HFFc6 (cell line): ENCODE measurements at places on chromosomes 6 and 20. TPM values are rescaled to one million over a fixed set of nuclear protein-coding genes. Genes with fewer than 3 reads are reported as not detected.

- H3K27ac ChIP-seq, result no peak overlapping the region
- no peak overlapping the region for H3K4me3 ChIP-seq
- peaks cover 27% of the 10 kb centered on the region for H3K27me3 ChIP-seq
- H3K4me1 ChIP-seq, result peaks cover 14% of the 10 kb centered on the region
Observed at GRCh38 chr20:17693444-17694001, 6.2 kb upstream of the BANF2 start.

GRCh38 chr6:133191323-133191722 is 49.8 kb upstream of the EYA4 start:
- no peak overlapping the region for H3K27ac ChIP-seq
- H3K36me3 ChIP-seq, result no peaks in the 10 kb centered on the region
- no peak for DNase-seq
- no peaks in the 10 kb centered on the region for H3K4me1 ChIP-seq
- no peaks in the 10 kb centered on the region for H3K27me3 ChIP-seq

- no peak overlapping the region for H3K27ac ChIP-seq
- H3K36me3 ChIP-seq, result no peaks in the 10 kb centered on the region
- DNase-seq, result no peak
- peaks cover 31% of the 10 kb centered on the region for H3K27me3 ChIP-seq
- H3K4me3 ChIP-seq, result no peak overlapping the region
Observed at GRCh38 chr20:23094213-23094896, 8.2 kb upstream of the CD93 start.

- no peak overlapping the region for H3K27ac ChIP-seq
- no peak for DNase-seq
- H3K36me3 ChIP-seq, result peaks cover 5% of the 10 kb centered on the region; the same call in 1 of the 2 replicates
- peaks cover 7% of the 10 kb centered on the region for H3K27me3 ChIP-seq
- no peak overlapping the region for H3K4me3 ChIP-seq
Observed at GRCh38 chr20:62087227-62087626, 21.5 kb upstream of the TAF4 start.

DNA sequence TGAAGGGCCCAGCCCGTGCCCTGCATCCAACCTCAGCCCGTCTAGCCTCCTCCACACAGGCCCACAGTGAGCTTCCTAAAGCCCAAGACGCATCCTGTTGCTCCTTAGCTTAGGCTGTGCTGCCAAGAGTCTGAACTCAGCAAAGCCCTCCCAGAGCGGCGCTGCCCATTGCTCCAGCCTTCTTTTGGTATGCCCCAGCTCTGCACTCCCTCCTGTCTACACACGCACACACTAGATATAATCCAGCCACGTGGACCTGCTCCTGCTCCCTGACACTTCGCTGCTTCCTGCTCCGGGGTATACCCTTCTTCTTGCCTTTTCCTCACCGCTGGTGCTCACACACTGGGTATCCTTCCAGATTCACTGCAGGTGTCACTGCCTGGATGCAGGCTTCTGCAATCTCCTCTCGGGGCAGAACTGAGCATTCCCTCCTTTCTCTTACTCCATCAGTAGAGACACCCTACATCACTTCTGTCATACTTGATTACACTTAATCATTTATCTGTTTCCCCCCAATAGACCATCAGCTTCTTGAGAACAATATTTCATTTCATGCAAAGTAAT is 23.8 kb downstream of the GABRR2 start:
- no peak overlapping the region for H3K27ac ChIP-seq
- H3K4me1 ChIP-seq, result no peaks in the 10 kb centered on the region
- H3K27me3 ChIP-seq, result peaks cover 18% of the 10 kb centered on the region
- DNase-seq, result no peak

DNA sequence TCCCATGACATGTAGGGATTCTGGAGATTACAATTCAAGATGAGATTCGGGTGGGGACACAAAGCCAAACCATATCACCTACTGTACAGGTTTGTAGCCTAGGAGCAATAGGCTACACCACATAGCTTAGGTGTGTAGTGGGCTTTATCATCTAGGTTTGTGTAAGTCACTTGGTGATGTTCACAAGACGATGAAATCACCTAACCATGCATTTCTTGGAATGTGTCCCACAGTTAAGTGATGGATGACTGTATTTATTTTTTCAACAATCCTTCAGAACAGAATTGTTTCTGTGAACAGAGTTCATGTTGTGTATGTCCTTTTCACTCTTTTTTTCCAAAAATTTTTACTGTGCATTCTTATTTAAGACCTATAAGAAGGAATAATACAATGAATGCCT is 76.1 kb downstream of the DTD1 start:
- no peaks in the 10 kb centered on the region for H3K36me3 ChIP-seq
- no peak overlapping the region for H3K27ac ChIP-seq

GRCh38 chr6:35192301-35192860 is 21.4 kb upstream of the SCUBE3 start:
- H3K27me3 ChIP-seq, result peaks cover 4% of the 10 kb centered on the region; the same call in 1 of the 2 replicates
- peaks cover 58% of the 10 kb centered on the region for H3K4me1 ChIP-seq
- H3K27ac ChIP-seq, result no peak overlapping the region
- no peaks in the 10 kb centered on the region for H3K36me3 ChIP-seq

DNA sequence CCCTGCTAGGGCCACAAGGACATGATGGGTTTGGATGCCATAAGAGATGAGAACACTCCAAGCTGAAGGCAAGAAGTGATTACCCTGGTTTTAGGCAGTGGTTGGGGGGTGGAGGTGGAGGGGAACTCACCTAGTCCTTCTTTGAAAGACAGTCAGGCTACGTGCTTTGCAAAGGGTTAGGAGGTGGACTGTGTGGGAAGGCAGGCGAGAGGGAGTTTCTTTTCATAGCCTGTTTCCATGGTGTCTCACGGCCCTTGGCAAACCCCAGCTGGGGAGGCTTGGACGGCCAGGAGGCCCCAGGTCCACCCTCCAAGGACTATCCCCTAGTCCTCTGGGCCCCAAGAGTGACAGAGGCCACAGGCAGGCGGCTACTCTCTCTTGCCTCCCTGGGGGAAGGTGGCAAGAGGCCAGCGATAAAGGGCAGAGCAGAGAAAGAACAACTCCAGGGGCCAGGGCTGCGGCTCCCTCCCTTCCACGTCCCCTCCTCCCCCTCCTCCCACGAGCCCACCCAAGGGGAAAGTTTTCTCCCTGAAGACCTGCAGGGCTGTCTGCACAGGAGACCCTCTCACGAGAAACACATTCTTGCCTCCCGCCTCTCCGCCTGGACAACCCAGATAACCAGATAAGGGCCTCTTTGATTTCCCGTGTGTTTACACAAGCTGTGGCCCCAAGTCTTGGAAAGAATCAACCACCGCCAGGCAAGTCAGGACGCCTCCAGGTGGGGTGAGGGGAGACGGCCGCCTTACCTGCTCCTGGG is 74.4 kb downstream of the NOL4L start:
- no peak overlapping the region for H3K4me3 ChIP-seq
- peaks cover 10% of the 10 kb centered on the region; the same call in 1 of the 2 replicates for H3K4me1 ChIP-seq

DNA sequence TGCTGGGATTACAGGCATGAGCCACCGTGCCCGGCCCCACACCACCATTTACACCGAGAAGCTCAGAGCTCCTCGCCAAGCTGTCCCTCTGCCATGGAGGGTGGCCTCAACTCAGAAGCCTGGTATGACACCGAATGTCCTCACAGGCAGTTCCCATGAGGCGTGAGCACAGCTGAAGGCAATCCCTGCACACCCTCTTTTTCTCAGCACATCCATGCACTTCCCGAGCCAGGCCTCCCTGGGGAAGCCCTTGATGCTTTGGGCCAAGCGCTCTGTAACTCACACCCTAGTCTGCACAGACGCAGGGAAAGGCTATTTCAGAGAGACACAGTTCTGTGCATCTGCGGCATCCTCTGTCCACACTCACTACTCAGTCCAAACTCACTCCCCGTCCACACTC is 18.4 kb downstream of the THBS2 start:
- H3K4me1 ChIP-seq, result peaks cover 2% of the 10 kb centered on the region
- DNase-seq, result no peak
- H3K27ac ChIP-seq, result peak overlapping the region; percentile 48; the same call in 1 of the 2 replicates
- H3K36me3 ChIP-seq, result peaks cover 64% of the 10 kb centered on the region
- no peak overlapping the region for H3K4me3 ChIP-seq

DNA sequence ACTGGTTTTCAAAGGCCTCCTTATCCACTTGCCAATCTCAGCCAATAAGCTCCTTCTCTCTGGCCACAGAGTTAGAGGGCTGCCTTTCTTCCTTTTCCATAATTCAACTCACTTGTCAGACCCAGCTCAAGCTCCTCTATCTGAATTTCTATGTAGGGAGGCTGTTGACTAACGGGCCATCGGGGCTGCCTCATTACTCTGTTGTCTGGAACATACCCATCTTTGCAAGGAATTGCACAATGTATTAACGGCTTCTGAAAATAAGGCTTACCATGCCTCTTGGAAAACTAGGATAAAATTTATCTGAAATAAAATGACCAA is 28.5 kb upstream of the KIF6 start:
- H3K36me3 ChIP-seq, result no peaks in the 10 kb centered on the region
- H3K4me3 ChIP-seq, result no peak overlapping the region
- H3K27me3 ChIP-seq, result no peaks in the 10 kb centered on the region; the same call in 1 of the 2 replicates
- no peak overlapping the region for H3K27ac ChIP-seq
- H3K4me1 ChIP-seq, result no peaks in the 10 kb centered on the region

- DNase-seq, result no peak
- H3K4me1 ChIP-seq, result no peaks in the 10 kb centered on the region
- H3K36me3 ChIP-seq, result no peaks in the 10 kb centered on the region
- H3K4me3 ChIP-seq, result no peak overlapping the region
- H3K27ac ChIP-seq, result no peak overlapping the region
Observed at GRCh38 chr6:85329196-85329595, 120.7 kb upstream of the NT5E start.

DNA sequence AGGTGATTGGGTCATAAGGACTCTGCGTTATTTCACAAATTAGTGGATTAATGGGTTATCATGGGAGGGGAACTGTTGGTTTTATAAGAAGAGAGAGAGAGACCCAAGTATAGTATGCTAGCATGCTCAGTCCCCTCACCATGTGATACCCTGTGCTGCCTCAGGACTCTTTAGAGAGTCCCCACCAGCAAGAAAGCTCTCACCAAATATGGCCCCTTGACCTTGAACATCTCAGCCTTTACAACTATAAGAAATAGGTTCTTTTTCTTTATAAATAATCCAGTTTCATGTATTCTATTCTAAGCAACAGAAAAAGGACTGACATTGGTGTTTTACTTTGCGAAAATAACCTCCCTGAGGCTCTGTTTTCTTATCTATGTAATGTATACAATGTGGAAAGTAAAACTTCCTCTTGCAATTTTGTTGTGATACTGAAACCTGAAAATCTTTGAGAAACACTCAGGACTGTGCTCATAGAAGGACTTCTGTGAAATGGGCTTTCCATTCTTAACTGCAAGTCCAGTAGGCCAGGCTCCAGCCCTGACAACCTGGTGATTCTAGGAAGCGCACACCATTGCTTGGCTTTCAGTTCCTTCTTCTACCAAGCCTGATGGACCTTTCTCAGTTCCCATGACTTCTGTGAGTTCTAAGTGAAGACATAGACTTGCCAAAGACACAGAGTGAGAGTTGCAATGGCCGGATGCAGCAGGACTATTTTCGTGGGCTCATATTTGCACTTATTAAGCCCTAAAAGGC is 21.9 kb downstream of the SIRPD start:
- DNase-seq, result no peak
- no peaks in the 10 kb centered on the region for H3K4me1 ChIP-seq
- no peaks in the 10 kb centered on the region for H3K36me3 ChIP-seq
- H3K4me3 ChIP-seq, result no peak overlapping the region
- peaks cover 18% of the 10 kb centered on the region for H3K27me3 ChIP-seq

GRCh38 chr6:169251371-169251802 is 2.3 kb downstream of the THBS2 start:
- peaks cover 10% of the 10 kb centered on the region for H3K27me3 ChIP-seq
- no peak for DNase-seq
- peak overlapping the region; percentile 90 for H3K27ac ChIP-seq
- H3K4me3 ChIP-seq, result peak overlapping the region; percentile 98
- peaks cover 45% of the 10 kb centered on the region for H3K4me1 ChIP-seq
- H3K36me3 ChIP-seq, result peaks cover 66% of the 10 kb centered on the region

DNA sequence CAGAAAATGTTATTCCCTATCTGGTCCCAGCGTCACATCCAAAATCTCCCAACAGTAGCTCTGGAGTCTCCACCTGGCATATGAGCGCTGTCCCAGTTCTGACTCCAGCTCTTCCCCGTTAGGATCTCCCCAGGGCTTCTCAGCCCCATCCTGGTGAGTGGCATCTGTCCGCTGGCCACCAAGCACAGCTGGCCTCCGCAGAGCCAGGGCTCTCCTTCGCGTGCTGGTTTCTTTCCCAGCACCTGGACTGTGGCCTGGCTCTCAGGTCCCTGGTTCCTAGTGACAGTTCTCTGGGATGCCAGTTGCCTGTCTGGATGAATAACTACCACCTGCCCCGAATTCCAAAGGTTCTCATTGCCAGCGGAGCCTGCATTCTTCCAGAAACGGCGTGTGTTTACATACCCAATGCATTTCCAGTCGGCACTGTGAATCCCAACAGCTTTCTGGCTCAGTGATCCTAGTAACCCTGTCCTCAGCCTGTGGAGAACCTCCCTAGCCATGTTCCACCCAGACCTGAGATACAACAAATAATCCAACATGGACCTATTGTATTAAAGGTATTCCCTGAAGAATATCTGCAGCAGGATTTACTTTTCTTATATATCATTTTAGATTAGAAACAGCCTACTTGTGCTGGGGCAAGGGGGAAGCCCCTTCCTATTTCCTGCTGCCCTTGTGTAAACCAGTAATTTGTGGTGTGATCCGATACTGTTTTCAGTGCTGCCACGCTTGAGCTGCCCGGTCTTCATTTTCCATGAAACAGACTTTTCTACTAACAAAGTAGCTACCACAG is 69.9 kb upstream of the PDE10A start:
- no peak overlapping the region for H3K4me3 ChIP-seq
- no peaks in the 10 kb centered on the region for H3K27me3 ChIP-seq
- no peaks in the 10 kb centered on the region for H3K4me1 ChIP-seq
- H3K27ac ChIP-seq, result no peak overlapping the region
- H3K36me3 ChIP-seq, result no peaks in the 10 kb centered on the region
- no peak for DNase-seq

DNA sequence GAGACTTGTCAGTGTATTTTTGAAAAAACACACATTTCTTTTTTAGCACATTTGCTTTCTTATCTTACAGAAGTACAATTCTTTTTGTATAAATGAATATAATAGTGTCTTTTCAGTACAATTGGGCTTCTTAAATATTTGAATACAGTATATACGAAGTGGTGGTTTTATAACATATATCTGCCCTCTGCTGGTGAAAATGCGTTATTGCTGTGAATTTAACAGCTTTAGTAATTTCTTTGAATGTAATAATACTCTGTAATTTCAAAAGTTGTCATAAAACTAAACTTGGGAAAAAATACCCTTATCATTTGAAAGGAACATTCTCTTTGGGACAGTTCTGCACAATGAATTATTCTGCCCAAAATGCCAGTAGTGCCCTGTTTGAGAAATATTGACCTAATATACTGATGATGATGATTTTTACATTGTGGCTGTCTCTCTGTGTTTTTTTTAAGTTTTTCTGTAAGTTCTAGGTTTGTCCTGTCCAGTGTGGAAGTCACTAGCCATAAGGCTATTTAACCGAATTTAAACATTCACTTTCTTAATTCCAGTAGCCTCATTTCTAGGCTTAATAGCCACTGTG is 19.0 kb downstream of the SMAP1 start:
- no peaks in the 10 kb centered on the region for H3K27me3 ChIP-seq
- no peak overlapping the region for H3K4me3 ChIP-seq
- H3K36me3 ChIP-seq, result no peaks in the 10 kb centered on the region
- H3K4me1 ChIP-seq, result peaks cover 6% of the 10 kb centered on the region; the same call in 1 of the 2 replicates

GRCh38 chr6:44269178-44269920 is 901 bp upstream of the TMEM151B start:
- H3K36me3 ChIP-seq, result no peaks in the 10 kb centered on the region
- H3K27me3 ChIP-seq, result peaks cover 35% of the 10 kb centered on the region
- H3K4me3 ChIP-seq, result no peak overlapping the region
- H3K27ac ChIP-seq, result no peak overlapping the region

Gene LGSN
- total RNA-seq, result not detected in 3 replicates

Gene GPSM3
- total RNA-seq, result 3.5 to 7.9 TPM (median 4.1 TPM) in 3 replicates

Gene ERVFRD-1
- not detected in 3 replicates for total RNA-seq
